Common myeloid progenitor, CD34-positive (primary cell): ENCODE measurements at places on chromosomes 3 and 15.
A peak's percentile ranks its signal among the peaks of the same experiment; 100 is the strongest.

- DNase-seq = no peak
Measured at GRCh38 chr3:179943117-179943880, 93.4 kb downstream of the PEX5L start.

GRCh38 chr3:185363662-185364203 lies 797 bp downstream of the MAP3K13 start:
- no peak for DNase-seq

- DNase-seq = no peak
Measured at GRCh38 chr15:34011481-34011880, 27.5 kb downstream of the AVEN start.

GRCh38 chr3:155704061-155704460 lies 40.8 kb downstream of the PLCH1 start:
- peak; percentile 38 for DNase-seq

DNA sequence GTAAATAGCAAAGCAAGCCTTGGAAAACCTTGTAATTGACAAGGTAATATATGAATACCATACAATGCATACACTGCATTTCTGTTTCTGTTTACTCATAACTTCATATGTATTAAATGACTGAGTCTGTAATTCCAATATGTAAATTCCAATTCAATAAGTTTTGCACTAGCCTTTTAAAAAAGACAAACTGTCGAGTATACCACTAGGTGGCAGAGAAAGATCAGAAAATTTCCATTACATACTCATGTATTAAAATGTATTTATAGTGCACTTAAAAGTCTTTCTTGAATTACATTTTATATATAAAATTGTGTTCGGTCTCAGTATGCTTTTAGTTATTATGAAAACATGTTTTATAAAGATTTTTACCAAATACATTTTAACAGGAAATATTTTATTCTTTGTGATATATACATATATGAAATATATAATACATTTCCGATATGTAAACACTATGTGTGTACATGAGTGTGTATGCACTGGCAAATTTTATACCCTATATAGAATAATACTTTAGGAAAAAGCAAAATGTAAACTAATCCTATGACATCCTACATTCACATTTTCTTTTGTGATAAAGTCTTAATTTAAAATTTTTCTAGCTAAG lies 216.8 kb downstream of the VGLL3 start:
- peak; percentile 52 for DNase-seq
